RCC 7860 (cell line): ENCODE measurements at places on chromosomes 1 and 21.

DNA sequence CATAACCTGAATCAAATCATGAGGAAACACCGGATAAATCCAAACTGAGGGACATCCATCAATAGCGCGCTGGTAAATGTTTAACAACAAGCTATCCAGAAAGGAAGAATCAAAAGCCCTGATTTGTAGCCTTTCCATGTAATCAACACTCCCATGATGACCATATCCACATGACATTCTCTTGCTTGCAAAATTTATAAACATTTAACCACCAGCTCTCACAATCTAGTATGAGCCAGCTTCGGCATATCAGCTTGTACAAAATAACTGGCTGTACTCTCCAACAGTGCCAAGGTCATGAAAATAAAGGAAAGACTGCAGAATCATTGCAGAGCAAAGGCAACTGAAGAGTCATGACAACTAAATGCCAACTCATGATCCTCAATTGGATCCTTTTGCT lies 15.7 kb downstream of the HSD11B1 start:
- no peak for DNase-seq

- DNase-seq, result peak; percentile 92
Measured at GRCh38 chr1:107138166-107138565, 2.7 kb upstream of the NTNG1 start.

- DNase-seq, result no peak
Measured at GRCh38 chr1:36961062-36961615, 73.2 kb downstream of the GRIK3 start.

DNA sequence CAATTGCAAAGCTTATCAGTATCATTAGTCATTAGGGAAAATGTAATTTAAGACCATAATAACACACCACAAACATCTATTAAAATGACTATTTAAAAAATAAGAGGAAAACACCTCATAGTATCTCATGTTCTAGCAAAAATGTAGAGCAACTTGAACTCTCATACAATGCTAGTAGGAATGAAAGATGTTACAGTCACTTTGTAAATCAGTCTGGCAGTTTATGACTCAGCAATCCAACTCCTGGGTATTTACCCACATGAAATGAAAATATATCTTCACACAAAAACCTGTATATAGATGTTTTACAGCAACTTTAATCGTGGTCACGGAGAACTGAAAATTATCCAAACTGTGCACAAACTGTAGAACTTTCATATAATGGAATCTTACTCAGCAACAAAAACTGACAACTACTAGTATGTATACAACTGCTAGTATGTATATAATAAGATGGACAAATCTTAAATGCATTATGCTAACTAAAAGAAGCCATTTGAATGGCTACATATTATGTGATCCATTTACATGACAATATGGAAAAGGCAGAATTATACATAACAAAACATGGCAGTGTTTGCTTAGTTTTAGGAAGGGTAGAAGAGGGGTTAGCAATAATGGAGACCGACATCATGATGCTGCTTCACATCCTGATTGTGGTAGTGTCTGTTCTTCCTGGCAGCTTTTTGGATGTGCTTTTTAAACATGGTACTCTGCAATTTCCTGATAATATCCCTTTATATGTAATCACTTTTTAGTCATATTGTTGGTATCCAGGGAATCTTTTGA lies 267.0 kb downstream of the KCTD3 start:
- DNase-seq, result no peak

- no peak for DNase-seq
Measured at GRCh38 chr1:26560403-26560780, 30.8 kb downstream of the RPS6KA1 start.

DNA sequence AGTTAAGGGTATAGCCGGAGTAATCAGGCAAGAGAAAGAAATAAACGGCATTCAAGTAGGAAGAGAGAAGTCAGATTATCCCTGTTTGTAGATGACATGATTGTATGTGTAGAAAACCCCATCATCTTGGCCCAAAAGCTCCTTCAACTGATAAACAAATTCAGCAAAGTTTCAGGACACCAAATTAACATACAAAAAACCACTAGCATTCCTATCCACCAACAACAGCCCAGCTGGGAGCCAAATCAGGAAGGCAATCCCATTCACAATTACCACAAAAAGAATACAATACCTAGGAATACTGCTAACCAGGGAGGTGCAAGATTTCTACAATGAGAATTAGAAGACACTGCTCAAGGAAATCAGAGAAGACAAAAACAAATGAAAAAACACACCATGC lies 45.3 kb downstream of the MAST2 start:
- DNase-seq, result no peak

DNA sequence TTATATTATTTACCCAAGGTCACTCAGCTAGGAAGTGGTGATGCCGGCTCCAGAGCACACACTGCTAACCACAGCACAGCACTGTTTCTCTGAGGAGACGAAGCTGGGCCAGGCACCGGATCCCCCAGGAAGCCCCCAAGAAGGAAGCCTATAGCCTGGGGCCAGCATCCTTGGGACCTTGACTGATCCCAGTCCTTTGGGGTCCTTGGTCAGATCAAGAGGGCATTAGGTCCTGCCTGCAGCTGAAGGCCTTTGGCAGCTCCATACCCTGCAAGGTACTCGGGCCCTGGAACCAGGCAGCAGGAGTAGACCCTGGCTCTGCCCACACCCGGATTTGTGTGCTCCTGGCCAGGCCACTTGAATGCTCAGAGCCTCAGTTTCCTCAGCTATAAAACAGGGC lies 128.0 kb downstream of the LACTBL1 start:
- DNase-seq, result no peak

DNA sequence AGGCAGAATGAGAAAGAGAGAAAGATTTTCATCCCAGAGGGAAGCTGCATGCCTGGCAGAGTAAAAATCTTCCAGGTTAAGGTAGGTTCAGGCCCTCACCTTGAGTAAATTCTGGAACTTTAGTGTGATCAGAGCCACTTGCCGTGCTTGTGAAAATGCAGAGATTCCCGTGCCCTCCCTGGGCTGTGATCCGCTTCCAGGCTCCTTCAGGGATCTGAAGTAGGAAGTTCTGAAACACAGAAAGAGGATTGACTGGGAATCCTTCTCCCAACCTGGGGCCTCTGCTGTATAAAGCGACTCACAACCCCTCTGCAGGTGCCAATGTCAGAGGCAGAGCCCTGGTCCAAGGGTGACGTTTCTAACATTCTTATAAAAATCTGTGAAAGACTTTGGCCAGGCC lies 26.6 kb downstream of the NUAK2 start:
- peak; percentile 35 for DNase-seq

DNA sequence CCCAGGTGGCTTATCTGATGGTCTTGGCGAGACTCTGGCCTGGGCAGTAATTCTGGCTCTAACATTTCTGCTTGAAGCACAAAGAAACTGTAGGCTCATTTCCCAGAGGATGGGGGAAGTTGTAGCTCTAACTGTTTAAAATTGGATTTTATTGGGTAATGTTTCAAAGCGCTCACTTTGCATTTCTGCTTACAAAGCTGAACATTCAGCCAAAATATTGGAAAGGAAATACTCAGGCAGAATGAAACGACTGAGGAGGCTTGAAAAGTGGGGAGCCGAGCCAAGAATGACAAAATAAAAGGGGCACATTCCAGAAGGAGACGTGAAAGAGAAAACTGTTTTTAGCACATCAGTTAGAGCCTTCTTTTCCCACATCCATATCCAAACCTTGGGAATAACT lies 202.6 kb downstream of the GRIK1 start:
- no peak for DNase-seq

GRCh38 chr1:61448914-61449313 lies 276.0 kb downstream of the TM2D1 start:
- no peak for DNase-seq

DNA sequence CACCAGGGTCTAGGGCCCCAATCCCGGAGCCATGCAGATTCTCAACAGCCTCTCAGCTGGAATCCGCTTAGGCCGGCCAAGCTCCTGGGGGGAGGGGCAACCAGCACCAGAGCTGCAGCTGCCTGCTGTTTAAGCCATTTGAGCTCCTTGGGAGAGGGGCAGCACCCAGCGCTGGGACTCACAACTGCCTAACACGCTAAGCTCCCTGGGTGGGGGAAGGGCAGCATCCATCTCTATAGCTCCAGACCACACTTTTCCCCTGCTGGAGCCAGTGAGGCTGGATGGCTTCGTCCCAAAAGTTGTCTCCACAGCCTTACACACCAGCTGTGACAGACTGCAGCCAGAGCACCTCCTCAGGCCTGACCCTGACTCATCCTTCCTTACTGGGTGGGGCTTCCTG lies 6.9 kb upstream of the PTGFR start:
- DNase-seq, result no peak

GRCh38 chr1:43731867-43732531 lies 24.7 kb downstream of the ST3GAL3 start:
- DNase-seq, result no peak

GRCh38 chr1:163596541-163597258 lies 274.9 kb downstream of the NUF2 start:
- no peak for DNase-seq

DNA sequence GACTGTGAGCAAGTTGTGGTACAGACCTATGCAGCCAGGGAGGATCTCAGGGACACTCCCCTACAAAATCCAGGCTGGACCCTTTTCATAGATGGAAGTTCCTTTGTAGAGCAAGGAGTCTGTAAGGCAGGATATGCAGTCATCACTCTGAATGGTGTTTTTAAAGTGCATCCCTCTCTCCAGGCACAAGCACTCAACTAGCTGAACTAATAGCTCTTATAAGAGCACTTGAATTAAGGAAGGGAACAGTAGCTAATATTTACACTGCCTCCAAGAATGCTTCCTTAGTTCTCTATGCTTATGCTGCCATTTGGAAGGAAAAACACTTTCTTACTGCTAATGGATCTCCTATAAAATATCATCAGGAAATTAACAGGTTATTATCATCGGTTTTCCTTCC lies 27.0 kb upstream of the SMYD3 start:
- no peak for DNase-seq

DNA sequence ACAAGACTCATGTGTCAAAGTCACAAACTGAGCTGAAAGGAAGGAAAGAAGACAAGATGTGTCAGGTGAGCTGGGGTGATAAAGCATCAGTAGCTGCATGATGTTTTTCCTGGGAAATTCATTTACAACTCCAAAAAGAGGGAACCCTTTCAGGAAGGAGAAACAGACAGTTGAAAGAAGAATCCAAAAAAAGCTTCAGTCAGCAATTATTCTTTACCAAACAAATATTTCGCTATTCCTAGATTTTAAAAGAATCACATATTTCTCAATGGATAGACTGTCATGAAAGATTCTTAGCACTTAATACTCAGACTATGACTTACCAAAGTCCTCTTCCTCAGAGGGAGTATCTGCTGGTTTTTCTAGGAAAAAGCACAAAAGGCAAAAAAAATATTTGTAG lies 214.7 kb downstream of the SLC44A5 start:
- DNase-seq, result no peak

DNA sequence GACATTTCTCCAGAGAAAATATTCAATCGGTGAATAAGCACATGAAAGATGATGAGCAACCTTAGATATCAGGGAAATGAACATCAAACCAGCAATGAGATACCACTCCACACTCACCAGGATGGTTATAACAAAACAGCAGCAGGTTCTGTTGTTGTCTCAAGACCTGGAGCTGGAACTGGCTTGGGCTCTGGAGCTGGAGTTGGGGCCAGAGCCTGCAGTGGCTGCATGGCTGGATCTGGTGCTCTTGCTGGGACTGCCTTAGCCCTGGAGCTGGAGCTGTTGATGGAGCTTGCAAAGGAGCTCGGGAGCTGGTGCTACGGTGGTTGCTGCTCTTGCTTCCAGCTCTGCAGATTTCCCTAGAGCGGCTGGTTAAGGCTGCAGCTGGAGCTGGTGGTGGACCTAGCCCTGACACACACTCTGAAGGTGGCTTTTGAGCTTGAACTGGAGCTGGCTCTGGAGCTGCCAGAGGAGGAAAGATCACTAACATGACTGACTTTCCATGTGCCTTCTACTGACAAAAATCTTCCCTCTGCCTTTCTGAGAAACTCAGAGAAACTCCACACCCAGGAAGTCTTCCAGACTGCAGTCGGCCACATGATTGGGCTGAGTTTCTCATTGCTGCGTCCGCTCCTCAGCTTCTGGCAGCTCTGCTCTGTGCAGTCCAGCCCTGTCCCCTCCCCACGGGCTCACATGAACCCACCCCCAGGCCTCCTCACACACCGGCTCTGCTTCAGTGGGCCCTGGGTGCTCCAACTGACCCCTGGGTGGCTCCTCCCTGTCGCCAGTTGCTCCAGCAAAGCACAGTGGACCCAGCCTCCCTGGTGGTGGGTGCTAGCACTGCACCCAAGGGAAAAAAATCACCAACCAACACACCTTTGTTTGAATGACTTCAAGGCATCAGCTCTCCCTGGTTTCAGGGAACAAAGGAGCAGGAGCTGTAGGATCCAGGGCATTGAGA lies 139.1 kb upstream of the FMN2 start:
- no peak for DNase-seq

- no peak for DNase-seq
Measured at GRCh38 chr1:51422367-51423072, 92.2 kb upstream of the TTC39A start.
